ENCODE measurements at places on chromosomes 3 and 15.

DNA sequence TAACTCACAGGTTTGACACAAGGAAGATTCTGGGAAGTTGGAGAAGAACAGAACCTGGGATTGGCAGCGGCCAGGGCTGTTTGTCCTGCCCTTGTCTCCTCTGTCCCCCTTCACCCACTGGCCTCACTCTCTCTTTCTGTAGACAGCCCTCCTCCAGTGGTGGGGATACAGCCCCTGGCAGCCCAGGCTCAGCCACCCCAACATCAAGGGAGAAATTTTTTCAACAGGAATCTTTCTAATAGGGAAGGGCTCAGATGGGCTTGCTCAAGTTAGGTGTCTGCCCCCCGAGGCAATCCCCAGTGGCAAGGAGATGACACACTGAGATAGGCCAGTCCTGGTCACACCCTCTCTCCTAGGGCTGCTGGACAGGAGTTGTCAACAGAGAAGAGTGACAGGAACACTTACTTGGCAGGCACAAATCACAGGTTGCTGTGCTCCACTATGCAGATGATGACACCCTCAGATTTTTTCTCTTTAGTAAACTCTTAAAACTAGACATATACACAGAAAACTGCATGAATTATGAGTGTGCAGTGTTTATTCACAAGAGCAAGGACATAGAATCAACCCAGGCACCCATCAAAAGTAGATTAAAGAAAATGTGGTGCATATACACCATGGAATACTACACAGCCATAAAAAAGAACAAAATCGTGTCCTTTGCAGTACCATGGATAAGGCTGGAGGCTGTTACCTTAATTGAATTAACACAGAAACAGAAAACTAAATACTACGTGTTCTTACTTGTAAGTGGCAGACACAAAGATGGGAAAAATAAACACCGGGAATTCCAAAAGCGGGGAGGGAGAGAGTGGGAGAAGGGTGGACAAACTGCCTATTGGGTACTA is 36.3 kb downstream of the PLA2G4D start:
- DNase-seq: no peak

GRCh38 chr3:126039870-126040269 is 44.1 kb downstream of the SLC41A3 start:
- DNase-seq: no peak

GRCh38 chr3:160170409-160171370 is 54.5 kb upstream of the C3orf80 start:
- DNase-seq: no peak

- no peak for DNase-seq
Observed at GRCh38 chr3:135495891-135496290, 469.6 kb upstream of the PPP2R3A start.

DNA sequence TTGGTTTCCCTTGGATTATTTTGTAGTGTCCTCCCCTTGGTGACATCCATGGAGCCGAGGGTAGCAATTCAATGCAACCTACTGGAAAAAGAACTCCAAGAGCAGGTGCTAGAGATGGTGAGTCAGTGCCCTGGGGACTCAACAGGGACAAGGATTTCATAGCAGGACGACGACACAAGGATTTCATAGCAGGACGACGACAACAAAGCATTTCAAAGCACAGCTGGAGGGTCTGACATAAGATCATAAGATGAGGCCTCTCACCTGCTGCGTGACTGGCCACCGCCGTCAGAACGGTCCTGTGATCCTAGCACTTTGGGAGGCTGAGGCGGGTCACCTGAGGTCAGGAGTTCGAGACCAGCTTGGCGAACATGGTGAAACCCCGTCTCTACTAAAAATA is 22.5 kb downstream of the NRROS start:
- no peak for DNase-seq

DNA sequence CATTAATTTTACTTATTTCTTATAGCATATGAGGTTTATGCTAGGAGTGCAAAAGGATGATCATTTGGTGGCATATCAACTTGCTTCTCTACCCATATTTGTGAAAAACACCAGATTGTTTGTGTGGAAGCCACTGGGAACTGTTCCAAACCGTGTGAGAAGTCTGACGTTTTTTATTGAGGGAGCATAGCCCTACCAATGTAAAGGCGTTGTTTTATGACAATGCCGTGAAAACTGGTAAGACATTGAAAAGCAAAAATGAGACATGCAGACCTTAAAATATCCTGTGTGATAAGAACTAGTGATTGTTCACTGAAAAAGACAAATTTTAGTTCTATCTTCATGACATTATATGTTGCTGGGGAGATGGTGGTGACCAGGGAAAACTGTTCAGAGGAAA is 87.8 kb downstream of the CHL1 start:
- no peak for DNase-seq

Measured in WERI-Rb-1 (cell line).